ENCODE measurements at places on chromosomes 13 and 19.

GRCh38 chr19:15197275-15197941 is 3.4 kb downstream of the NOTCH3 start:
- DNase-seq, result no peak

GRCh38 chr13:23384111-23384510 is 49.4 kb downstream of the SACS start:
- DNase-seq, result no peak

DNA sequence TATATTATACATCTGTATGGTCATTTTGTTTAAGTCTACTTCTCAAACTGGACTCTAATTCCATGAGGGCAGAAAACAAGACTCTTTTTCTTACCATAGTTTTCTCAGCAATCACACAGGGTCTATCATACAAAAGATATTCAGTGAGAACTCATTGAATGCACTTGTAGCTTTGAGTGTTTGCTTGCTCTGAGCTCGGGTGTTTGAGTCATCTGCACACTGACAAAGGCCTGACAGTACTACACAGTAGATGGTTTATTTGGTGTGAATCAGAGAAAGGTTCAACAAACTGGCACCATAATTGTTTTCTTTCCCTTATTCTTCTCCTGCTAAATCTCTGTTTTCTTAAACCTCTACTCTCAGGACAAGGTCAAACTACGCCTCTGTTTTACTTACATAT is 586.4 kb downstream of the LMO7 start:
- no peak for DNase-seq

DNA sequence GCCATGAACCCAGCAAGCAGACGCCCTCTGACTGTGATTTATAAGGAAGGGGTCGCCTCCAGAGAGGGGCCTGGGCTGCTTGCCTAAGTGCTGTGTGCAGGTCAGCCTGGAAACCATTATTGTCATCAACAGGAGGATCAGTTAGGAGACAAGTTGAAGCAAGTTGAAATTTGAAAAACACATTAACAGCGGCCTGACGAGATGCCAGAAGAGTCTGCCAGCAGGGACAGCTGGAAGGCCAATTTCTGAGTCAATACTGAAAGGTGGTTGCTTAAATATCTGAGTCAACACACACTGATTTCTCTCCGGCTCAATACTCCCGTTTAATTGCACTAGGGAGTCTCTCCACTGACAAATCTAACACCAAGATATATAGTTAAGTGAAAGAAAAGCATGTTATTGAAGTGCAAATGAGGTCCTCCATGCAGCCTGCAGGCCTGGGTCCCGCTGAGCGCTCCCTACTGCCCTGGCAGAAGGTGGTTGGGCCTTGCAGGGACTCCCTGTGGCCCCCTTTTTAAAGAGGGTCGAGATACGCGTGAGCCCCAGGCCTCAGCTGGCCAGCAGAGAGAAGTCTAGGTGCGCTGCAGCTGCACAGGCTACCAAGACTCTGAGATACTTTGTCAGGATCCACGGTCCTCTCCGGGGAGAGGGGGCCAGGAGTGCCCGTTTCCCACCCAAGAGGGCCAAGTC is 91.1 kb downstream of the RNASEH2B start:
- no peak for DNase-seq
